ENCODE measurements at places on chromosomes 4 and X.
A peak's percentile ranks its signal among the peaks of the same experiment; 100 is the strongest.

- no peak for DNase-seq
Measured at GRCh38 chr4:69610484-69610883, 29.0 kb downstream of the UGT2A2 start.

GRCh38 chr4:13627178-13627605 lies 333 bp downstream of the BOD1L1 start:
- peak; percentile 85 for DNase-seq

- DNase-seq, result no peak
Measured at GRCh38 chrX:9135901-9136510, 102.1 kb upstream of the FAM9B start.

DNA sequence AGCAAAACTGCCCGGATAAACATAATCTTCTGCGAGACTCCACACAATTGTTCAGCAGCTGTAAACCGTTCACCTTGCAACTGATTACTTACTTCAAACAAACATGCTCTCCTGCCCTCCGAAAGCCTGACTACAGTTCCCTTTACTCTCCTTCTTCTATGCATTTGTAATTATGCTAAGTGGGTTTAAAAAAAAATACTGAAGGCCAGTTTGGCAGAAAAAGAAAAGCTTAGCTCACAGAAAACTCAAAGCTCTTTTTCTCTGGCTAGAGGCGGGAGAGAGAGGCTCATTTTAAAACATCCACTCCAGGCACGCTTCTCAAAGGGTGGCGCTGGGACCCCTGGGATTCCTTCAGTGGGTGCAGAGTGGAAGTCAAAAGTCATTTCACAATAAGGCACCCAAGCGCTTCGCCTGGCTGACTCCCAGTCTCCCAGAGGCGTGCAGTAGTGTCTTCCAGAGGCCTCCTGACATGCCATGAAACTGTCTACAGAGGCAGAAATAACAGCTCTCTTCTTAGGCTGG lies 1.9 kb downstream of the DHRSX start:
- no peak for DNase-seq

- DNase-seq, result no peak
Measured at GRCh38 chrX:17547658-17548057, 172.7 kb downstream of the NHS start.

DNA sequence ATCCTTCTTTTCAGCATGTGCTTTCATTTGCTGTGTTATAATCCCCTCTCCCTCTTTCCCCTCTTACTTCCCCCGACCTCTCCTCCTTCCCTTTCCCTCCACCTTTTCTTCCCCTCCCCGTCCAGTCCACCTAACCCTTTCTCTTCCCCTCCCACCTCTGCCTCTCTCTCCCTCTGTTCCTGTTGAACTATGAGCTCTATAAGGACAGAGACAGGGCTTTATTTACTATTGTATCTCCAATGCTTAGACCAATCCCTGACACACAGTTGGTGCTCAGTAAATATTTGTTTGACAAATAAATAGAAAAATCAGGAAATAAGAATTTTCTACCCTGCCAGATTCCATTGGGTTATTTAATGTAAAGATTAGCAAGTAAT lies 60.8 kb downstream of the EGF start:
- DNase-seq, result no peak

DNA sequence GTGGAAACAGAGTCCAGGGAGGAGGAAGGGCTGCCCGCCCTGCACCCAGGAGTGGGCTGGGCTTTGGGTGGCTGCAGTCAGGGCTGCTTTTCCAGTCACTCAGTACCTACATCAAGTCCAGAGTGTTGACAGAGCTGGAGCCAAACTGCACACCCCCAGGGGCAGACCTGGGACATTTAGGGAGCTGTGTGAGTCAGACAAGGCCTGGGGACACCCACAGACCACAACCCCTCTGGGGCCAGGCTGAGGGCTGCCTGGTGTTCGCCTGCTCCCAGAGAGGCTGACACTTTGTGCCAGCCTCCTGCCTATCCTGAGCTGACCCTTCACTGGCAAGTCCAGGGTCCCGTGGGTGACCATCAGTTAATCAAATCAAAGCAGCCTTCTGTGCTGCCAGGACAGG lies 240.0 kb downstream of the BCOR start:
- DNase-seq, result no peak

Measured in posterior cingulate gyrus (tissue), 11 donors.